ENCODE measurements at places on chromosomes 5 and 9.

DNA sequence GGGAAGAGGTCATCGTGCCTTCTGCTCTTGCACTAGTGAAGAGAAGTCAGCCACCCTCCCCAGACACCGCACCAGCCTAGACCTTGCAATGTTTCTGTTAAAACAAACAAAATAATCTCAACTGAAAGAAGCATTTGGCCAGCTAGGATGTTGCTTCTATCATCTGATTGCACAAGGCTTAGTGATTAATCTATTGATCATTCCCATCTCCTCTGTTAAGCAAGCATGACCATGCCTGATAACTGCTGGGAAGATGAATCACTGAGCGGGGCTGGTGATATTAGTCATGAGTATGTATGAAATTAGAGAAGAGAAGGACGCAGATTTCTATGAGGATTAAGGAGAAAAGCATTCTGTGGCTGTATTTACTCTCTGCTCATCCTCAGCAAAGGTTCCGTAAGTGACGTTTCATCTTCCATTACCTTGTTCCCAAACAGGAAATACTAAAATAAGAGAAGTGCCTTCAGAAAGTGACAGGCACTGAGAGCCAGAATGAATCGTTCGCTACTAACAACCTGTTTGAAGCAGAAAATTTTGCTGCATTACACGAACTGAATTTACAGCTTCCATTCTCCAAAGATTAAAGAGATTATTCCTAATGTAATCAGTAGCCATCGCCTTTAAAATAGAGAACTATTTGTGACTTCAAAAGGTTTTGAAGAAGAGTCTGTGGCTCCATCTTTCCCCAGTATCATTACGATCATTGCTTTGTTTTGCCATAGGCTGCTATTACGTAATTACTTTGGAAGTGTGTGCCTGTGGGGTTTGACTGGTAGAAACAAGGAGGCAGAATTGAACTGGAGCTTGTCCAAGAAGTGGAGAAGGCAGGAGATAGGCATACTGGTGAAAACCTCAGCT, 219.1 kb downstream of the MED10 start:
- DNase-seq, result no peak

DNA sequence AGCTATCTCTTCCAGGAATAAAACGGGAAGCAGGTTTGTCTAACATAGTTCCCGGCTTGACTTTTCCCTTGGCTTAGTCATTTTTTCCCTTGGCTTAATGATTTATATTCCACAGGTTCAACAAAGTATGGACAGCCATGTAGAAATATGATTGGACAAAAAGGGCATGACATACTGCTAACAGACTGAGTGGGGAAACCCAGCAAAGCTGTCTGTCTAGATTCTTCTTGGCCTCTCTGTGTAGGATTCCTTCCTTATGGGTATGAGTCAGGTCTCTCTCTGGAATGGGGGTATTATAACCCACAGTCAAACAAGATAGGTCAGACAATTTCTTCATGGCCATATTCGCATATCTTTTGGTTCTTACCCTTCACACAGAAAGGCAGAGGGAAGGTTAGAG, 5.7 kb upstream of the MTAP start:
- no peak for DNase-seq

DNA sequence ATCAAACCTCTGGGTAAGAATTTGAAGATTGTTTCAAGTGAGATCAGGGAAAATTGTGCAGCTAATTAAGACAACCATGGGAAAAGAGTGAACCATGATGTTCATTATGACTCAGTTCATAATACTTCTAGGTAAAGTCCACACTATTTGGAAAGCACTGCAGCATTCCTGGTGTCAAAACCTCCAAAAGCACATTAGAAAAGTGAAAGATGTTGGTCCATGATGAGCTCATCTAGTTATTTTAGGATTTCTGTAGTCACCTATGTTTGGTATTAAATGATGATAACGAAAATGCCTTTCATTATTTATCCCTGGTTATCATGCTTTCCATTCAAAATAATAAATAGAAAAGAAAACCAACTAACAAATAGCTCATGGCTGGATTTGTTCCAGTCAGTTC, 49.1 kb downstream of the PTCD2 start:
- DNase-seq, result no peak

DNA sequence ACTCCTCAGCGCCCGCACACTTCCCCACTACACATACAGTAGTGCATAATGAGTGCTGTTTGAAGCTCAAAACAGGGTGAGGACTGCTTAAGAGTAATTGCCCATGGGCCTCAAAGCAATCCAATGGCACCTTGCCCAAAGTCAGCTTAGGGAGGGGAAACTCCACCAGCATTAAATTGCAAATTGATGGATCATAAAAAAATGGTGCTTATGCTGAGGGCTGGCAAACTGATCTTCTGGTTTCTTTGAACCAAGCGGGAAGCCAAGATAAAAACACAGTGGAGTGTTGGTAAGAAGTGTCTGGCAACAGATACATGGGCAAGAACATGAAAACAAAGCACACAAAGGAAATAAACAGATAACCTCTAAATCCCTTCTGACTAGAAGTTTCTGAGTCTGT, 28.0 kb downstream of the TLE1 start:
- no peak for DNase-seq

GRCh38 chr5:143714629-143715028, 97.3 kb upstream of the HMHB1 start:
- no peak for DNase-seq

DNA sequence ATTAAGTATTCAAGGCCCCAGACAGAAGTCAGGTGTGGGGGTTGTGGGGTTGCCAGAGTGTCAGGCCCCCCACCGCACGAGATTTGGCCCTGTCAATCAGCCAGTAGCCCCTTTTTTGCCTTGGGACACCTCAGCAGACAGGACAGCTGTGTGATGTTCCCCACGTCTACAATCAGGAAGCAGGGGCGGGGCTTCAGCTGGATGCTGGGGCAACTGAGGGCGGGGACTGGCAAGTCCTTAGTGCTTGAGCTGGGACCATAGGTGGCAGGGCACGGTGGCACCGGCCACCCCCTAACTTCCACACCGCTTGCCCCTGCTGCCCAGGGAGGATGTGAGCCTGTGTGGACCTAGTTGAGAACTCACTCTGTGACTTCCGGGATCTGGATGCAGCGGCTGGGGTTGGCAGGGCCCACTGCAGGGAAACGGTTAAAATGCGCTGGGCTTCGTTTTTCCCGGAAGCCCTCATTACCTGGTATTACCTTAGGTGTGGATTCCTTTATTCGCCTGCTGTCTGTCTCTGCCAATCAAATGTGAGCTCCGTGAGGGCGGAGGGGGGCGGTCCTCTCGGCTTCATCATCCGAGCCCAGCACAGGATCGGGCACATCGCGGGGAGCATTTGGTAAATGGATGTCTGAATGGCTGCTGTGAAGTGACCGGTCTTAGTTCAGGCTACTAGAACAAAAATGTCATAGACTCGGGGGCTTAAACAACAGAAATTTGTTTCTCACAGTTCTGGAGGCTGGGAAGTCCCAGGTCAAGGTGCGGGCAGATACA, 7.5 kb upstream of the GTF3C5 start:
- DNase-seq, result no peak

DNA sequence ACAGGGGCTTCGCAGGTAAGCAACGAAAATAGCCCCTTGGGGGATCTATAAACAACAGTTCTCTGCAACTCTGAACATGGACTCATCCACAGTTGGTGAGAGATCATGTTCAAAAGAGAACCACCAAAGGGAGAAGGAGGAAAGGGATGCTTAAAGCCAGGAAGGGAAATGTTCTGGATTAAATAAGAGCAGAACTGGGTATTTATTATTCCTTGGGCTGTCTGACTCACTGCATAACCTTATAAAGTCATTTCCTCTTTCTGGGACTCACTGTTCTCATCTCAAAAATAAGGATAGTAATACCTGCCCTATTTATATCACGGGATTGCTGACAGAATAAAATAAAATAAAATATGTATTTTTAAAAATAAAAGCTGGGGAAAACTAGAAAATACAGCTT, 11.2 kb upstream of the MARCHF3 start:
- no peak for DNase-seq

DNA sequence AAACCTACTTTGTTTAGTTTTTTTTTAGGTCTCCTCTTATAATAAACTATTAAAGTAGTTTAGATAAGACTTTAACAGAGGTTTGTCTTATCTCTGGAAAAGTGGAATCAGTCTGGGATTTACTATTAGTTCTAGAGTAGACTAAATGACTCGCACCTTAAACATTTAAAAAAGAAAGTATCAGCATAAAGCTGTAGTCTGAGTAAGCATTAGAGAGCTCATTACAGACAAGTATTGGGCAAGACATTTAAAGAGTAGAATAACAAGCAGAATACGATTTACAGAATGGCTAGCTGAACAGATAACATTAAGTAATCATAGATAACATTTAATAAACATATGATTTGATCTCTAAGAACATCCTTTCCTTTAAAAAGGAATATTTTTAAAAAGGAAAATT, 226.0 kb upstream of the DMAC1 start:
- no peak for DNase-seq

DNA sequence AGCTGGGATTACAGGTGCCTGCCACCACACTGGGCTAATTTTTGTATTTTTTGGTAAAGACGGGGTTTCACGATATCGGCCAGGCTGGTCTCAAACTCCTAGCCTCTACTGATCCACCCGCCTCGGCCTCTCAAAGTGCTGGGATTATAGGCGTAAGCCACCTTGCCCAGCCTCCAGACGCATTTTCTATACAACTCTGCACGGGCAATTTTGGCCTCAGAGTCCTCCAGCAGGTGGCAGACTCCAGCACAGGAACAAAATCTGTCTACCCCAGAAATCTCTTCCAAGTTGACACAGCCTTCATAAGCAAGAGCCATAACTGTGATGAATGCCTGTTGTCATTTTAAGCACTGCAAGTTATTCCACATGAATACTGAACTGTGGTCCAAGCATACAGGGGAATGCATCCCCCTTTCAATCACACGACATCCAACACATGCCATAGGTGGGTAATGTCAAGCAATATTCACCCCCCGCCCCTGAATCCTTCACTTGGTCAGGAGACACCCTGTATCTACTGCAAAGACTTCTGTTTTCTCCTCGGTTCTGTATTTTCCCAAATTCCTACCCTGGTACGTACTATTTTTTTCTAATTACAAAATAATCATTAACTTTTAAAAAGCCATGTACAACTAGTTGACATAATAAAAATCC, 50.8 kb downstream of the ALDH7A1 start:
- DNase-seq, result no peak

- no peak for DNase-seq
These were observed 8.5 kb upstream of the C1QTNF3 start for GRCh38 chr5:34051374-34051980.

Measured in activated CD4-positive, CD25-positive, alpha-beta regulatory T cell treated with anti-CD3 and anti-CD28 coated beads, Interleukin-2, amount 50 U/mL, for 72 hours (primary cell).